ENCODE measurements at places on chromosomes 6 and 20. TPM values are rescaled to one million over a fixed set of nuclear protein-coding genes. Genes with fewer than 3 reads are reported as not detected.

Gene HLA-DRA
- total RNA-seq, result not detected

Gene PXDC1
- 33.8 TPM for total RNA-seq

Gene CCN6
- not detected for total RNA-seq

Gene TRIM15
- total RNA-seq, result not detected

Gene RAET1E
- total RNA-seq, result not detected

Gene TRIM10
- total RNA-seq, result not detected

Gene UBD
- total RNA-seq, result 0.50 TPM

Gene DLK2
- 4.7 TPM for total RNA-seq

Gene C6orf141
- total RNA-seq, result 6.5 TPM

Gene MAP3K7
- total RNA-seq, result 35.9 TPM

Gene IP6K3
- 0.16 TPM for total RNA-seq

Gene ACTL10
- total RNA-seq, result 0.66 TPM

Gene AK9
- 6.7 TPM for total RNA-seq

Gene PARD6B
- 52.2 TPM for total RNA-seq

Gene CHRNA4
- total RNA-seq, result 0.11 TPM

Gene POU5F1
- 0.47 TPM for total RNA-seq

Gene ITPA
- total RNA-seq, result 54.7 TPM

Gene TMEM244
- total RNA-seq, result not detected

Gene HCRTR2
- 0.18 TPM for total RNA-seq

Gene CRISP3
- total RNA-seq, result 0.85 TPM

Gene SOX12
- 66.8 TPM for total RNA-seq

Gene SAMD3
- 0.38 TPM for total RNA-seq

Gene LINC00237
- not detected for total RNA-seq

Gene SERPINB6
- 93.4 TPM for total RNA-seq

Gene CLVS2
- total RNA-seq, result 0.11 TPM

Gene ZFAND3
- total RNA-seq, result 81.2 TPM

Gene CLPSL1
- total RNA-seq, result not detected

Gene RPP40
- total RNA-seq, result 6.8 TPM

Gene ECT2L
- total RNA-seq, result 0.40 TPM

Gene FAM184A
- total RNA-seq, result 4.1 TPM

Gene HDGFL1
- 0.11 TPM for total RNA-seq

Gene KAT14
- 22.2 TPM for total RNA-seq

Gene PROKR2
- total RNA-seq, result 2.3 TPM

Gene TJAP1
- 45.9 TPM for total RNA-seq

Gene SLC17A1
- total RNA-seq, result not detected

Gene TFAP2C
- 10.3 TPM for total RNA-seq

Gene KHDC1L
- 0.56 TPM for total RNA-seq

Gene GSTA3
- not detected for total RNA-seq

Gene IYD
- total RNA-seq, result not detected

Gene RAB32
- total RNA-seq, result 21.3 TPM

Gene CST2
- total RNA-seq, result 1.2 TPM

Gene LY6G6F
- not detected for total RNA-seq

Gene RRAGD
- 5.6 TPM for total RNA-seq

Gene POLR3F
- total RNA-seq, result 12.2 TPM

Gene SEC63
- 154 TPM for total RNA-seq

Gene TSHZ2
- total RNA-seq, result 31.0 TPM

Gene OR12D3
- total RNA-seq, result not detected

Gene ANKRD6
- total RNA-seq, result 43.5 TPM

Gene RSPH9
- 0.88 TPM for total RNA-seq

Gene SLC44A4
- total RNA-seq, result 0.66 TPM
